ENCODE measurements at places on chromosomes 2 and 18.

- no peak for DNase-seq
Measured at GRCh38 chr2:60475123-60475830, 78.2 kb downstream of the BCL11A start.

GRCh38 chr2:236973343-236973980 is 112.2 kb upstream of the COPS8 start:
- no peak for DNase-seq

GRCh38 chr2:96409081-96409819 is 73.7 kb downstream of the NCAPH start:
- no peak for DNase-seq

DNA sequence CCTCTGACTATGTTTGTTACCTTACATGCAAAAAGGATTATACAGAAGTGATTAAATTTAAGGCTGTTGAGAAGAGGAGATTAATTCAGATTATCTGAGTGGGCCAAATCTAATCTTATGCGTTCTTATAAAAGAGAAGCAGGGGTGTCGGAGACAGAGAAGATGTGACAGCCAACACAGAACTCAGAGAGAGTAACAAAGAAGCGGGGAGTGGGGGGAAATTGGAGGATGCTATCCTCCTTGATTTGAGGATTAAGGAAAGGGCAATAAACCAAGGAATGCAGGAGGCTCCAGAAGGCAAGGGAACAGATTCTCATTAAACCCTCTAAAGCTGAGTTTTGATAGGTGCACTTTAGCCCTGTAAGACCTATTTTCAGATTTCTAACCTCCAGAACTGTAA is 291.3 kb upstream of the REG3G start:
- DNase-seq, result no peak

GRCh38 chr2:36214691-36215090 is 140.9 kb upstream of the CRIM1 start:
- DNase-seq, result no peak

DNA sequence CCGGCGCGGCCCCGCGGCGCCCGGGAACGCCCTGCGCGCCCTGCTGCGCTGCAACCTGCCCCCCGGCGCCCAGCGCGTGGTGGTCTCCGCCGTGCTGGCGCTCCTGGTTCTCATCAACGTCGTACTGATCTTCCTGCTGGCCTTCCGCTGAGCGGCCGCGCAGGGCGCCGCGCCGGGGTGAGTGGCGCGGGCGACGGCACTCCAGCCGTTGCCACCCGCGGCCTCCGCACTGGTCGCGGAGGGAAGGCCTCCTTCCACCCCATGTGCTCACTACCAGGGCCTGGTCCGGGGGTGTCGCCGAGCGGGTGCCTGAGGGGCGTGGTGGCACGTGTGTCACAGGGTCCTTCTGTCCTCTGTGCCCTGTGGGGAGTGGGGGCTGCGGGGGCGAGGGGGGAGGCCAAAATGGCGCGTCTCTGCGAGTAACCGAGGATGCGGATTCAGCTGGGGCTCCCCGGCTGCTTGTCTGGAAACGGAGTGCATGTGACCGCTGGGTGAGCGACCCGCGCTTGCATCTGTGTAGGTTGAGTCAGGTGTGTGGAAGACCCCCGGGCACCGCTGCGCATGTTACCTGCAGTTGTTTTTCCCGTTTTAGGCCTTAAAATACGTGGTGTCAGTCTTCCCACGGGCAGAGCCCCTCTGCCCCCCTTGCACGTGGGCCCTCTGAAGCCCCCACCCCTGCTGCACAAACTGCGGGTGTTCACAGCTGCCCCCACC is 58.0 kb downstream of the FAM168B start:
- no peak for DNase-seq

- DNase-seq, result no peak
Measured at GRCh38 chr2:24482251-24482971, 8.6 kb upstream of the NCOA1 start.

DNA sequence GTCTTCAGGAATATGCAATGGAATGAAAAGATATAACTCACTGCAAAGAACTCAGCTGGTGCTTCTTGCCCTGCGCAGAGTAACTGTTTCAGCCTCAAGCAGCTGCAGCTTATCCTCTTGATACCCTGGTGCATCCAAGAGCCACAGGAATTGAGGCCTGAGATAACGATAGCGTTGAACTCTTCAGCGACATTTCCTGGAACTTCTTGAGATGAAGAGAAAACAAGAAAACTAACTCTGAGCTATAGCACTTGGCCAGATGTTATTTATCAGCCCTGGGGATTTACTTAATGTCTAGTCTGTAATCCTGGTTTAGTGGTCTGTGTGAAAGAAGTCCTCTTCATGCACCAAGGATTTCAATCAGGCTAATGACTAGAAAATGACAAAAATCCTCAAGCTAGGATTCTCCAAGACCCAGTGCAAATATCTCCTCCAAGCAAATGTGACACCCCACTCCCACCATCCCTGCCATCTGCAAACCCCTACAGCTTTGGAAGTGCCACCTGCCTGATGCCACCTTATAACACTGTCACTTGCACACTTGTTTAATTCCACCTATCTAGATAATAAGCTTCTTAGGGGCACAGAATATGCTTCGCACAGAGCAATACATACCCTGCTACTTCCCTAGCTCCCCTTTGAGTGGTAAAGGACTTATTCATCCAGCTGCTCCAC is 40.6 kb downstream of the EHD3 start:
- no peak for DNase-seq

- no peak for DNase-seq
Measured at GRCh38 chr2:33532146-33532545, 55.7 kb downstream of the RASGRP3 start.

DNA sequence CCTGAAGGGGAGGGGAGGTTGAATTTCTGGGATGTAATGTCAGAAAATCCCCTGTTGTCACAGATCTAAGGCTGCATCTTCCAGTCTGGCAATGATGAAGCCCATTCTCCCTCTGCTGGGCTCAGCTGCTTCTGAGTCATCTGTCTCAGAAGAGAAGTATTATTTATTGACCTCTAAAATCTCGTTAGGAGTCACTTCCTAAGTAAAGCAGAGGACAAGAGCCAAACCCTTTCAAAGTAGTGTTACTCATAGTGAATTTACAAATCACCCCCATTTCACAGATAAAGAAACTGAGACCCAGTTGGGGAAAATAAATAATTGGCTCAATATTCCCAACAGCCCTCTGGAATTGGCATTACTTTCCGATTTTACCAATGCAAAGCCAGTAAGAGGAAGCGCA is 167.3 kb upstream of the SKOR2 start:
- DNase-seq, result no peak

Measured in stimulated activated CD8-positive, alpha-beta memory T cell treated with anti-CD3 and anti-CD28 coated beads, Interleukin-2, amount 100 ng/mL, for 1 hour (primary cell).